RPMI7951 (cell line): ENCODE measurements at places on chromosomes 2 and 18.

DNA sequence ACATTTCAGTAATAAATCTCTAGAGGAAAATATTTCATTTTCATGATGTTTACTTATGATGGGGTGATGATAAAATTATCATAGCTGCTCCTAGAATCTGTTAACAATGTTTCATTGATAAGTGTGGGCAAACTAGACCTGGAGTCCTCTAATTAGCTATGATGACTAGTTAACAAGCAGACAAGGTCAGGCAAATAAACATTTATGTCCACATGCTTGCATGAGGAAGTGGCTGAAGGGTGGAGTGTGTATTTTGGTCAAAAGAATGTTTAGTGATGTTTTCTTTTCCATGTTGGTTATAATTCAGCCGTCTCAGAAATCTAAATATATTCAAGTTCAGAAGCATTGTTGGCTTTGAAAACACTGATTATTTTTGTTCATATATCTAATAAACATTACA, 99.9 kb upstream of the FN1 start:
- DNase-seq, result peak; percentile 47

DNA sequence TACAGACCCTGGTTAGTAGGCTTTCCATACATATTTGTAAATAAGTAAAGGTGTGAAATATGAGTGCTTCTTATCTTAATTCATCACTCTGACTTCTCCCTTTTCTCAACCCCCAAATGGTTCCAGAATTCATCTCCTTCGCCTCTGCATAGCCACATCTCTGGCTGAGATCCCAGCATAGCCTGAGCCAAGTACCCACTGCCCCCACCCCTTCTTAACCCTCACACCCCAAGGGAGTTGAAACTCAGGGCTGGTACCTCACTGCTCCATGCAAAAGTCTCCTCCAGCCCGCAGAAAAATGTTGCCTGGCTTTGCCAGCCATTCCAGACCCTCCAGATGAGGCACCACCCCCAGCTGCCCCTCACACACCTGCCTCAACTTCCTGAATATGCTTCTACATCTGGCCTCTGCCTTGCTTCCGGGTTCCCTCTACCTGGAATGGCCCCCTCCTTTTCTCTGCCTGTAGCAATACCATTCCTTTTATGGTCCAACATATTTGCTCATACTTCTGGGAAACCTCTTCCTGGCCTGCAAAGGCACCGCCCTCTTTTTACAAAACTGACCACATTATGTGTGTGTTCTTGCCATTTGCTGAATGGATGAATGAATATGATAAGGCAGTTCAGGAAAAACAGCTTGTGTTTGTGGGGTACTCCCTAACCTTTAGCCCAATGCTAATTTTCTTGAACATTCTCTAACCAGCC, 112.8 kb downstream of the CELF4 start:
- no peak for DNase-seq

DNA sequence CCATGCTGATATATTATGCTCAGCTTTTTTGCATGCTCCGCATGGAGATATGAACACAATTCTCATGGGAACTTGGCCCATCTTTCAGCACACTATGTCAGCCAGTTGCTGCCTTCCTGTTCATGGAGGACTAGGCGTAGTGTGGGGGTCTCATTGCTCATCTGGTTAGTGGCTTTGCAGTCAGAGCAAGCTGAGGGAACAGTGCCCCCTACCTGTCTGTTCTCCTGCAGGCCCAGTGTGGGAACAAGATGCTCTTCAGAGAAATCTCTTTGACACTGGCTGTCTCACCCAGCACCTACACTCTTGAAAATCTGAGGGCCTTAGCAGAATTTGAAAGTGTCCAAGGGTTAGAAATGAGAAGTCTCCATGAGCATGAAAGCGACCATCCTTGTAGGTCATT, 47.1 kb downstream of the SPTBN1 start:
- DNase-seq, result peak; percentile 41

- DNase-seq, result peak; percentile 31
Measured at GRCh38 chr2:61179701-61180639, 18.0 kb downstream of the C2orf74 start.

- no peak for DNase-seq
Measured at GRCh38 chr2:20684581-20685063, 17.7 kb downstream of the GDF7 start.
